Globus pallidus (tissue), 1 donor: ENCODE measurements at places on chromosomes 6 and 20.
A peak's percentile ranks its signal among the peaks of the same experiment; 100 is the strongest.

GRCh38 chr6:72930556-72931132 is 294.7 kb downstream of the KHDC1L start:
- no peak for DNase-seq

- no peak for DNase-seq
Observed at GRCh38 chr6:18260448-18261106, 3.8 kb downstream of the DEK start.

GRCh38 chr6:148455674-148456558 is 113.3 kb downstream of the SASH1 start:
- peak; percentile 90 for DNase-seq

DNA sequence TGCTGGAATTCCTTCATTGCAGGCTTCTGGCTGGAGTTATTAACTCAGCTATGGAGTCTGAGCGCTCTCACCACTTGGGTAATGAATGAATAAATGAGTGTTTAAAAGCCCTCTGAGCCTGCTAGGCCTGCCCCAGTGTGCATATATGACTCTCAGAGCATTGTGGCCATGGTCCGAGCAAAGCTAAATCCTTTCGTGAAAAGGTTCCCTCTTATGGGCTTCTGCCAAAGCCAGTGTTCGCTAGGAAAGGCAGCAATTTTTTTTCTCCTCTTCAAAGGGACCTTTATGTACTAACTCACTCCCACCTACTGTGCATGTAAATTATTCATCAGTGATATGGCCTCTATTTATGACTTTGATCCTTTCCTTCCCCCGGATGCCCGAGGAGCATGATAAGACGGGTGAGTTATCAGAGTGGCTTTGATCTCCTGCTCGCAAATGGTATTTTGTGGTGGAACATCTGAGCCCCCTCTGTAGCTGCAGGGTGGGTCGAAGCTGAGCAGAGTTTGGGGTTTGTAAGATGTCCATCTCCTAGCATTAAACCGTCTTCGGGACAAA is 88.6 kb downstream of the LINC00237 start:
- no peak for DNase-seq

DNA sequence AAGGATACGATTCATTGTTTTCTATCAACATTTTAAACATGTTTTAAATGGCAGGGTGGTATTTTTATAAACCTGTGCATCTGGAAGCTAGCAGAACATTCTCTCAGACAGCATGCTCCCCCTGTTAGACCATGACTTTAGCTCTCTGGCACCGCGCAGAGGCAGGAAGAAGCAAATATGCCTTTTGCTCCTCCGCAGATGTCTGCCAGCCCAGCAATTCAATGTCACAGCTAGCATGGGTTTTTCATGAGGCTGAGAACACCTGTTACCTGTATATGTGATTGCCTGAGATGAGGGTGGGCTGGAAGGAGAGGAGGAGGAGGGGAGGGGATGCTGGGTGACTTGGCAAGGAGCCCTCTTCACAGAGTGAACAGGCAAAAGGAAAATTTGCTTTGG is 6.7 kb downstream of the MTCH1 start:
- DNase-seq, result peak; percentile 89
